HFFc6 (cell line): ENCODE measurements at places on chromosomes 4 and X. TPM values are rescaled to one million over a fixed set of nuclear protein-coding genes. Genes with fewer than 3 reads are reported as not detected.

DNA sequence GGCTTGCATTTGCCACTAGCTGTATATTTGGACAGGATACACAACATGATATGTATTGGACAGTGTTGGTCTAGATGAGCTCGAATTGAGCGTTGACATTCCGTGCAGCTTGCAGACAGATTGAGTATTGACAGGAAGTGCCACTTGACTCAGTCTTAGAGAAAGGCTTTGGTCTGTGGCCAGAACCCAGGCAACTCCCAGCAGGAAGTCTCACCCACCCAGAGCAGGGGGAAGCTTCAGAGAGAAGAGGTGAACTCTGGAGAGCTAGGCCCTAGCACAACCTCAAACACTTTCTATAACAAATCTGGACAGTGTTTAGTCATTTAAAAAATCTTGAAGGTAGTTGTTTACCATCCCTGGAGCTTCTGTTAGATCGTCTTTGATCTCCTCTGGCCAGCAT is 280.5 kb downstream of the FBXW7 start:
- no peak overlapping the region for H3K4me3 ChIP-seq
- H3K27ac ChIP-seq = no peak overlapping the region

The PDCL2 gene
- not detected in 2 replicates for total RNA-seq

GRCh38 chr4:181860668-181861067 is 382.5 kb upstream of the TENM3 start:
- peaks cover 8% of the 10 kb centered on the region for H3K4me1 ChIP-seq
- no peak overlapping the region for H3K27ac ChIP-seq
- H3K36me3 ChIP-seq = no peaks in the 10 kb centered on the region
- no peak for DNase-seq
- no peak overlapping the region for H3K4me3 ChIP-seq

The BTC gene
- total RNA-seq = not detected in 3 replicates

The SSX4B gene
- total RNA-seq = not detected in 3 replicates

DNA sequence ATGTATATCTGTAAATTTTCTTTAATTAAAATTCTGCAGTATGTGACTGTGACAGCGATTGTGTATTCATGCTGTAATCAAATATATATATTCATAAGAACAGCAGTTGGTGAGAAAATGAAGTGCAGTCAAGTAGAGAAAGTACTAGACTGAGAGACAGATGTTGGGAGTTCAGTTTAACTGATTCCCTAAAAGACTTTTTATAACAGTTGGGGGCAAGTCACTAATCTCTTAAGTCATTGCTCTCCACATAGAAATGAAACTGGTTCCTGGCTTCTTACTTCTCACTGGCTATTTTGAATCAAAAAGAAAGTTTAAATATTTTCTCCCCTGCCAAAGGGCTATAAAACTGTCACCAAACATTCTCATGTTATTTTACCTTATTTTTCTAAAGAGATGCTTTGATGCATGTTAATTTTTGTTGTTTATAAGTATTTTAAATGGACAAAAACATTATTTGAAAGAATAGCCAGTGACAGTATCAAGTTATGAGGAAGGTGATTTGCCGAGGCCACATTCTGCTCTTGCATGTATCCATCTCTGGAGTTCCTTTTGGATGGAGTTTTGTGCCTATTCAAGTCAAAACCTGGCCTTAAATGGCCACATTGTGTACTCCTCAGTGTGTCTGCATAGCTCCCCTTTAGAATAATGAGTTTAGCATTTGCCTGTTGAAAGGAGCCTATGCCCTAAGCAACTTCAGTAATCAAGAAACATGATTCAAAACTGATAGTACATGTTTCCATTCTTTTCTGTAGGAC is 30.8 kb downstream of the EXOC1 start:
- H3K27me3 ChIP-seq = no peaks in the 10 kb centered on the region
- no peaks in the 10 kb centered on the region for H3K4me1 ChIP-seq
- peaks cover 14% of the 10 kb centered on the region for H3K36me3 ChIP-seq
- H3K27ac ChIP-seq = no peak overlapping the region

The NR0B1 gene
- total RNA-seq = not detected in 3 replicates

DNA sequence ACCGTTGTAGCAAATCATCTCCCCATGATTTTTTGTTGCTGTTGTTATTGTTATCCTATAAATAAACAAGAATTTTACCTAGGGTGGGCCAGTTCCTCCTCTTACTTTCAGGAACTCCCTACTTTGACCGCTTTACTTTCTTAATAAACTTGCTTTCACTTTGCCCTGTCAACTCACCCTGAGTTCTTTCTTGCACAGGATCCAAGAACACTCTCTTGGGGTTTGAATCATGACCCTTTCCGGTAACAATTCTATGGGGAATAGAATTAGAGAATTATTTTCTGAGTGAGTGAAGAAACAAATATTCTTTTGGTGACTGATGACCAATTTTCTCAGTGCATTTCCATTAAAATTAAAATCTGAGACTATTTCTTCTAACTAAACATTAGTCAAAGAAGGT is 584.0 kb upstream of the TENM3 start:
- no peak overlapping the region for H3K4me3 ChIP-seq
- peaks cover 9% of the 10 kb centered on the region for H3K27me3 ChIP-seq
- no peak for DNase-seq
- no peak overlapping the region for H3K27ac ChIP-seq

The AMTN gene
- total RNA-seq = not detected in 3 replicates
